SK-N-SH (cell line): ENCODE measurements at places on chromosomes 12 and 14.

DNA sequence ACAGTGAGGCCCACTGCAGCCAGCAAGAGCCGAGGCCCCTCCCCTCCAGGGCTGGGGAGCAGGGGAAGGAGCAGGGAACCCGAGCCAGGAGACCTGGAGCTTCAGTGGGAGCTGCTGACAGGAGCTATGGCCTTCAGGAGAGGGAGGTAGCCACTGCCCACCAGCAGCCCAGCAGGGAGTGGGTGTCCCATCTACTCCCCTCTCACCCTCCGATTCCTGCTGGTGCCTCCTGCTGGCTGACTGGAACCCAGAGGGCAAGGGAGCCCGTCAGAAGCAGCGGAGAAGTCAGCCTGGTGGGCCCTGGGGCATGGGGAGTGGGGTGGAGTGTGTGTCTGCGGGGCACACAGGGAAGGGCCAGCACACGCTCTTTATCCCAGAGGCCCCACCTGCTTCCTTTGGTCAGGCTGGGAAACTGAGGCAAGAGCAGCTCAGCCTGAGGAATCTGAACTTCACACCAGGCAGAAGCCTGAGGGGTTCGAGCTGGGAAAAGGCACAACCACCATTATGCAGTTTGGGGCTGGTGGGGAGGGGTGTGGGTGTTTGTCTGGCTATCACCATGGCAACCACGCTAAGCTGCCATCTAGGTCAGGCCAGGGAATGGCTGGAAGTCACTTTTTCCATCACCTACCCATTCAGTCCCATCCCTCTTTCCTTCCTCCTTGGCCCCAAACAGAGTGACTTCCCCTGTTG lies 36.8 kb upstream of the PLEKHG6 start:
- DNase-seq: peak; percentile 55
- H3K27me3 ChIP-seq: no peaks in the 10 kb centered on the region

DNA sequence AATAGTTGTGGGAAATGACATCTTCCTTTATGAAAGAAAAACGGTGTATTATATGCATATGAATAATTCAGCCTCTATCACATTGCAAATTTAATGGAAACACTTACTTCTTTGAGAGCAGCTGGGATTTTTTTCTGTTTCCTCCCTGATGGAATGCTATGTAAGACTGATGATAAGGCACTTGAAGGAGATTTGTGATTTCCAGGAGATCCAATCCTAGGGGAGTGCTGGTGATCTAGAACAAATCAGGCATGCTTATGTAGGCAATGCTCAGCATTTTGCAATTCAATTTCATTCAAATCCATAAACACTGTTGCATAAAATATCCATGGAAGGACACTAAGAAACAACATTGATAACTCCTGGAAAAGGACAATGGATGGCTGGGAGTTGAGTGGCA lies 16.0 kb upstream of the NR2C1 start:
- H3K4me1 ChIP-seq: no peaks in the 10 kb centered on the region; the same call in 1 of the 2 replicates
- H3K27me3 ChIP-seq: no peaks in the 10 kb centered on the region
- H3K4me3 ChIP-seq: no peak overlapping the region

DNA sequence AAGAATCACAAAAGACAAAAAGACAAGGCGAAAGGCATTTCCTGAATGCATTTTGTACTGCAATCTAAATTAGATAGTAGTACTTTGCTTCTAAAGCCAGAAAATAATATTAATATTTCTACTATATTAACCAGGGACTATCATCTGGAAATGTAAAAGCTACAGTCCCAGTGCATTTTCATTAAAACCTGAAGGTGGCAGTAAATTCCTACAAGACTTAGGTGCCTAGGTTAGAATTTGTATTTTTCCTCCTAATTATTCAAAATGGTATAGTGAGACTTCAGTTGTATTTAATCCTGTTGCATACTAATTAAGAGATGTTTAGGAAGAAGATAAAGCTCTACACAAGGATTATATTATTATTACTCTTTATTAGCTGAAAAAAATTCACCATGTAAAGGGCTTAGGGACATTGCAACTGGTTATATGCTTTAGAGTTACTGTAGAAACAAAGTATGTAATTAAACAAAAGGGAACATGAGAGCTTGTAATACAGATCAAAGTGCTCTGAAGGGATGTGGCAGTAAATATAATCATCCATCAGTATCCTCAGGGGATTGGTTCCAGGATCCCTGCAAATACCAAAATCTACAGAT lies 53.6 kb downstream of the BRMS1L start:
- DNase-seq: peak; percentile 39
- no peak overlapping the region; the same call in 1 of the 2 replicates for H3K27ac ChIP-seq
- no peaks in the 10 kb centered on the region for H3K36me3 ChIP-seq
- H3K4me1 ChIP-seq: peaks cover 16% of the 10 kb centered on the region
- no peak overlapping the region for H3K4me3 ChIP-seq

DNA sequence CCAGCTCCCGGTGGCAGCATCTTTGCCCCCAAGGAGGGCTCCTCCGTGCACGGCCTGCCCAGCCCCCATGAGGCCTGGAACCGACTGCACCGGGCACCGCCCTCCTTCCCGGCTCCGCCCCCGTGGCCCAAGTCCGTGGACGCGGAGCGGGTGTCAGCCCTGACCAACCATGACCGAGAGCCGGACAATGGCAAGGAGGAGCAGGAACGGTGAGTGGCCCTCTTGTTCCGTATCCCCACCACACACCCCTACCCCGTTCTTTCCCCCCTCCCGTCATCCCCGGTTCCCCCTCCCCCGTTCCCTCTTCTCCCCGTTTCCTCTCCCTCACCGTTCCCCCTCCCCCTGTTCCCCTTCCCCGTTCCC lies 28.3 kb downstream of the LRCOL1 start:
- no peak for DNase-seq
- H3K27me3 ChIP-seq: no peaks in the 10 kb centered on the region
- H3K4me1 ChIP-seq: no peaks in the 10 kb centered on the region
- H3K36me3 ChIP-seq: no peaks in the 10 kb centered on the region
- H3K4me3 ChIP-seq: no peak overlapping the region

DNA sequence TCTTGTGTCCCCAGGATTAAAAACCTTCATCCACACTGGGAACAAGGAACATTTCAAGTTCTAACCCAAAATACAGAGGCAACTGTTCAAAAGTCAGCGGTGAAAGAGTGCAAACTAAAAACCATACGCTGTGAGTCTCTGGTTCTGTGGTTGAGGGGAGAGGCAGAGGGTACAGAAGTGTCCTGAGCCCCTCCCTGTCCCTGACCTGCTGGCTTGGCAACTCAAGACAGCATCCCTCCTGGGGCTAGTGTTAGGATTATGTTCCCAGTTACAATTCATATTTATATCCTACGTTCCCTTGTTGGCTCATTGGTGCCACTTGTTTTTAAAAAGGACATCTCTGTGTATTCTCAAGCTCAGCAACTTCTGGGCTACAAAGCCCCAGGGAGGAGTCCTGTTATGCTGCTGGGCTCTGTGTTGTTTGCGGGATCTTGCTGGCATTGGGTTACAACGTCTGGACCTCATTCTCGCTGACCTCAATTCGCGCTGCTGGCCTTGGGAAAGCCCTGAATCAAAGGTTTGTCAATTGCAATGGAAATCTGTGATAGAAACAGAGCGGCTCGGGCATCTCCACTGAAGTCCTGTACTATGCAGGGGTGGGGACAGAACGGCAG lies 420.8 kb downstream of the FUT8 start:
- no peak overlapping the region for H3K27ac ChIP-seq
- H3K4me1 ChIP-seq: no peaks in the 10 kb centered on the region
- no peaks in the 10 kb centered on the region for H3K36me3 ChIP-seq
- DNase-seq: no peak
